ENCODE measurements at places on chromosomes 13 and 19. TPM values are rescaled to one million over a fixed set of nuclear protein-coding genes. Genes with fewer than 3 reads are reported as not detected.

DNA sequence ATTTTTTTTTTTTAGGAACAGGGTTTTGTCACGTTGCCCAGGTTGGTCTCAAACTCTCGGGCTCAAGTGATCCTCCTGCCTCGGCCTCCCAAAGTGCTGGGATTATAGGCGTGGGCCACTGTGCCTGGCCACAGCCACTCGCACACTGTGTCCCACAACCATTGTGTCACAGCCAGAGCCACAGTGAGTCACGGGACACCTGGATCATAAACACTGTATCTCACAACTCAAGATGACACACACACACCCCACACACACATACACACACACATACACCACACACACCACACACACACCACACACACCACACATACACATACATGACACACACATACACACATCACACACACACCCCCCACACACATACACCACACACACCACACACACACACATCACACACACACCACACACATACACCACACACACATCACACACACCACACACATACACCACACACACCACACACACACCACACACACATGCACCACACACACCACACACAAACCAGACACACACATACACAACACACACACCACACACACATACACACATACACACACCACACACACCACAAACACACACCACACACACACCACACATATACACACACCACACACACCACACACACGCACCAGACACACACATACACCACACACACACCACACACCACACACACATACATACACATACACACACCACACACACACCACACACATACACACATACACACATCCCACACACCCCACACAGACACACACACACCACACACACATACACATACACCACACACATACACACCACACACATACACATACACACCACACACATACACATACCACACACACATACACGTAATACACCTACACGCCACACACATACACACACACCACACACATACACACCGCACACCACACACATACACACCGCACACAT is 16.2 kb downstream of the ELAVL3 start:
- DNase-seq, result no peak

KLF1 gene
- total RNA-seq, result not detected

GRCh38 chr13:48985756-48986155 is 10.0 kb downstream of the FNDC3A start:
- DNase-seq, result no peak

DNA sequence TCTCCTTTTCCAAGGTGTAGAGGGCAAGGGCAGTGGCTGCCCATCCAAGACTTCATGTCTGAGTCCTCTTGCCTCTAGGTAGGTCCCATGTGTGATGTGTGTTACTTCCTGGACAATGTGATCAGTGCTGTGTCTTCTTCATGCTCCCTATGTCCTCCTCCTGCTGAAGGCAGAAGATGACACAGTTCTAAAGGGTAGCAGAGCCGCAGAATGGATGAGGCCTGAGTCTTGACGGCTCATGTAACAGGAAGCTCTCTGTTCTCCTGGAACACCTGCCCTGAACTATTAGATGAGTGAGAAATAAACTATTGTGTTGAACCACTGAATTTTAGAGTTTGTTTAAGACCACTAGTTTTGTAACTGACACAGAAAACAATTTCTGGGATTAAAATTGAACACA is 165.9 kb downstream of the NDFIP2 start:
- DNase-seq, result no peak

- DNase-seq, result no peak
Observed at GRCh38 chr13:32949820-32950219, 66.4 kb upstream of the KL start.

GRCh38 chr13:20801707-20802106 is 27.9 kb upstream of the EEF1AKMT1 start:
- DNase-seq, result no peak

COL4A2 gene
- total RNA-seq, result 576 TPM

IFNL1 gene
- total RNA-seq, result not detected

DNA sequence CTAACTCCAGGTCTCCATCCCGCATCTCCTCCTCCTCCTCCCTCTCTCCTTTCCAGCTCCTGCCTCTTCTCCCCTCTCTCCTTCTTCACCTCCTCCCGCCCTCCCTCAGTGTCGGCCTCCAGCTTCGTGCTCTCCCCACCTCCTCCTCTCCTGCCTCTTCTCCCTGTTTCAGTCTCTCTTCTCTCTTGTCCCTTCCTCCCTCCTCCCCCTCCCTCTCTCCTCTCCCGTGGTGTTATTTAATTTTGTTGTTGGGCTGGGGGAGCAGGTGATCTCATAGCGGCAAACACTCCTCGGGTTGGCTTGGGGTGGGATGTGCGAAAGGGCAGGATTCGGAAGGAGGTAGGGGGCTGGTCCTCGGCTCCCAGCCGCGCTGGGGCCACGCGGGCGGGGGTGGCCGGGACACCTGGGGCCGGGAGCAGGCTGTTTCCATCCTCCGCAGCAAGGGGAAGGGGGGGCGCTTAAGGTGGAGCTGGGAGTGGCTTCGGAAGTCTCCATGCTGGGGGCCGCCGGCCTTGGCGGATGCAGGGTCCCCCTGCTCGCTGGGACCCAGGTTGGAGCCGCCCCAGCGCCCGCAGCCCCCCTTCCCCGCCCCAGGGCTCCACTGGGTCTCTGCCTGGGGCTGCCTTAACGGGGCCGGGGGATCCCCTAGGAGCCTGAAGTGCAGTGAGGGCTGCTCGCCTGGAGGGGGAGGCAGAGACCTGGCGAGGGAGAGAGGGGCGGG is at the start of gene CA11:
Gene CA11 (minus strand): TSS at position 187 of the 721 bp plus-strand sequence. CDS start 555 bp downstream, outside the sequence.
- peak; percentile 73 for DNase-seq

CEACAM7 gene
- not detected for total RNA-seq

DNA sequence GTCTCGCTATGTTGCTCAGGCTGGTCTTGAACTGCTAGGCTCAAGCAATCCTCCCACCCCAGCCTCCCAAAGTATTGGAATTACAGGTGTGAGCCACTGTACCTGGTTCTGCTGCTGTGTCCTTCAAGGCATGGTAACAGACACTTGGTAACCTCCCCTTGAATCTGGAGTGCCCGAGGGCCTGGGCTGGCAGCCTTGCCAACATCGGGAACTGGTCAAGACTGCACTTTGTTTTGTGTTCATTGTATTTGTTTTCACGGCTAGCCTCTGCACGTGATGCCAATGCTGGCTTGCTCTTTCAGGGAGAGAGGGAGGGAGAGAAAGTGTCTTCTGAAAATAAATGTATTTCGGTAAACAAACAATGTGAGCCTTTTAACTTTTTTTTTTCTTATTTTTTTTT is 12.0 kb downstream of the CERS4 start:
- DNase-seq, result no peak

F10 gene
- total RNA-seq, result 19.2 TPM

DNA sequence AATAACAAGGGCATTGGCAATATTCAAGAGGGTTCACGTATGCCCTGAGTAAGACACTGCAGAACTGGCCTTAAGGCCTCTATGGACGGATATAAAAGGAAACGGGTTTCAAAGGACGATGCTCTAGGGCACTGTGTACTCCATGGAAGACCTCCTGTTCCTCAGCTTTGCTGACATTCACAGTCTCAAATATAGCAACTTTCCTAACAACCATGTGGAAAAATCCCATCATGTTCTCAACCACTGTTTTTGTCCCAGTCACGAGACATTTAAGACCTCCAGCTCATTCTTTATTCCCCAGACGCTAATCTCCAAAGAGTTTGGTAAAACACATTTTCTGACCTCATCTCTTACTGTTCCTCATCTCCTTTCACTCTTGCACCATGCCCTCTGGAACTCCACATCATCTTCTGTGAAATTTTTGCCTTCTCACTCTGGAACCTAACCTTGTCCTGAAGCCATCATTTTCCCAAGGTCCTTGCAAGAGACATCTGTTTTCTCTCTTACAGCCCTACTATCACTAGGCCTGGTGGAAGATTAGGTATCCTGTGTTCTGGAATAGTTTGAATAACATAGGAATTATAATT is 37.6 kb downstream of the SPRY2 start:
- no peak for DNase-seq

- no peak for DNase-seq
Observed at GRCh38 chr19:50647879-50648615, 1.2 kb upstream of the C19orf81 start.

RNF225 gene
- not detected for total RNA-seq

- DNase-seq, result peak; percentile 87
Observed at GRCh38 chr19:49637821-49638738, 1.9 kb downstream of the RRAS start.

Data from tibial nerve (tissue), 4 donors.